ENCODE measurements at places on chromosomes 5 and 9.

DNA sequence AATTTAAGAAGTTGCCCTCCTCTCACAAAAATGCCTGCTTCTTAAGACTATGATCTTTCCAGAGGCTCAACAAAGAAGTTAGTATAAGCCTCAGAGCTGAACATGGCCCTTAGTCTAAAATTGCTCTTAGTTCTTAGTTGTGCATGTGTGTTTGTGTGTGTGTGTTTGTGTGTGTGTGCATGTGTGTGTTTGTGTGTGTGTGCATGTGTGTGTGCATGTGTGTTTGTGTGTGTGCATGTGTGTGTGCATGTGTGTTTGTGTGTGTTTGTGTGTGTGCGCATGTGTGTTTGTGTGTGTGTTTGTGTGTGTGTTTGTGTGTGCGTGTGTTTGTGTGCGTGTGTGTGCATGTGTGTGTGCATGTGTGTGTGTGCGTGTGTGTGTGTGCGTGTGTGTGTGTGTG is 15.8 kb downstream of the IL31RA start:
- H3K36me3 ChIP-seq = no peaks in the 10 kb centered on the region
- H3K4me1 ChIP-seq = peaks cover 10% of the 10 kb centered on the region
- no peak for DNase-seq
- no peak overlapping the region for H3K4me3 ChIP-seq
- H3K27ac ChIP-seq = no peak overlapping the region

GRCh38 chr5:58381566-58381965 is 78.3 kb downstream of the PLK2 start:
- no peak for DNase-seq
- H3K27me3 ChIP-seq = no peaks in the 10 kb centered on the region

- H3K4me3 ChIP-seq = no peak overlapping the region
- H3K27me3 ChIP-seq = peaks cover 12% of the 10 kb centered on the region
- H3K36me3 ChIP-seq = no peaks in the 10 kb centered on the region
- DNase-seq = peak; percentile 43
- no peak overlapping the region for H3K27ac ChIP-seq
Observed at GRCh38 chr5:178069909-178070308, 43.4 kb upstream of the N4BP3 start.

DNA sequence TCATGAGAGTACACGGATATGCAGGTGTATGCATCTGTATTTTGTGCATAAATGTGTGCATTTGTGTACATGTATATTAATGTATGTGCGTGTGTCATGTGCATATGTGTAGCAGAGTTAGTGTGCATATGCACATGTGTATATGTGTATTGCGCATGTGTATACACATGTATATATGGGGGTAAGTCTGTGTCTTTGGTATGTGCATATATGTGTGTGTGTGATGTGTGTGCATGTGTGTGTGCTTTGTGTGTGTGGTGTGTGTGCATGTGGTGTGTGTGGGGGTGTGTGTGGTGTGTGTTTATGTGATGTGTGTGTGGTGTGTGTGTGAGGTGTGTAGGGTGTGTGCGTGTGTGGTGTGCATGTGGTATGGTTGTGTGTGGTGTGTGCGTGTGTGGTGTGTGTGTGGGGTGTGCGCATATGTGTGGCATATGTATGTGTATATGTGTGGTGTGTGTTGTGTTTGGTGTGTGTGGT is 13.1 kb upstream of the CTSL start:
- H3K4me1 ChIP-seq = peaks cover 58% of the 10 kb centered on the region
- peak overlapping the region; percentile 82 for H3K27ac ChIP-seq
- DNase-seq = no peak
- H3K27me3 ChIP-seq = peaks cover 19% of the 10 kb centered on the region
- H3K4me3 ChIP-seq = peak overlapping the region; percentile 33

Data from activated CD4-positive, alpha-beta memory T cell treated with anti-CD3 and anti-CD28 coated beads, Interleukin-2, amount 10 ng/mL, durations not matched to agents 7 days and 5 days (primary cell).